ENCODE measurements at places on chromosomes 1 and 21.

GRCh38 chr1:27656157-27656893 is 15.7 kb downstream of the IFI6 start:
- DNase-seq = peak; percentile 49

DNA sequence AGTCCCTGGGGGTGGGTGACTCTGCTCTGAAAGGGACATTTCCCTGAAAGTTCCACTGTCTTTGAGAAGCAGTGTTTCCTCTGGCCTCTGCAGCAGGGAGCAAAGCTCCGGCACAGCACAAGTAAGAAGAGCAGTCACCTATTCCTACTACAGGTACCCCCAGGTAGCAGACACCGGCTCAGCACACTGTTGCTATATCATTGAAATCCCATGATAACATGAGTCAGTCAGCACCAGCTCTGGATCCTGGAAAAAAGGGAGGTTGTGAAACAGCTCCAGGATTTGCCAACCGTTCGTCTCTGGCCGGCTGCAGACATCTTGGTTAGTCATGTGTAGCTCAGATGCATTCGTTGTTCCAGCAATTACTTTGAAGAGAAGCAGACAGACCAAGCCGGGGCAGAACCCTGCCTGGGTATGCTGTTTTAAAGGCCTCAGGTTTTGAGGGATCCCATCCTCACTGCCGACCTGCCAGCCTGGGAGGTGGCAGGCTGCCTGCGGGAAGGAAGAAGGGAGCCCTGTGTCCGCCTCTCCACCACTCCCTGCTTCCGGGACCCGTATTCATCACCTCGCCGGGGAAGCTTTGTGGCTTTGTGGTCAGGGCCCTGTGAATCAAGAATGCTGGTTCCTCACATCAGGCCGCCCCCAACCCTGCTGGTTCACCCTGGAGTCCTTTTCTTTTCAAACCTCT is 139.2 kb downstream of the CLIC6 start:
- peak; percentile 75 for DNase-seq

GRCh38 chr1:92805216-92805615 is 20.3 kb upstream of the EVI5 start:
- DNase-seq = no peak

- peak; percentile 7 for DNase-seq
Measured at GRCh38 chr1:186272486-186272885, 102.6 kb downstream of the TPR start.

GRCh38 chr1:208557046-208557722 is 313.0 kb upstream of the PLXNA2 start:
- no peak for DNase-seq

- DNase-seq = no peak
Measured at GRCh38 chr1:234927971-234928640, 200.5 kb downstream of the TOMM20 start.

GRCh38 chr1:25902462-25902861 is 3.8 kb downstream of the STMN1 start:
- DNase-seq = no peak

GRCh38 chr1:3027611-3028371 is 6.5 kb downstream of the ACTRT2 start:
- DNase-seq = no peak

DNA sequence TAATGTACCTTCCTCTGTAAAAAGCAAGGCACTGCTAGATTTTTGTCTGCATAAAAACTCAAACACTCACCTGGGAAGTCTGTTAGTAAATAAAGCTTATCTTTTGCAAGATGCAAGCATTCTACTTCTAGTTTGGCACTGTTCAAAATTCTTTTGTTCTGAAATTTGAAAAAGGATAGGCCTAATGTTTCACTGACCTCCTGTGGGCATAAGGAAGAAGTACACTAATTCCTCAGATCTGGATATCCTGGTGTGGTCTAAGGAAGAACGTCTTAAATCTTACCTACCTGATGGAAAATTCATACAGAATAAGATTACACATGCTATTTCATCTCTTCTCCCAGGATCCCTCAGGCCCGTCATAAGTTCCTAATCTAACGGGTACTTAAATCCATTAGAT is 93.5 kb upstream of the CAMK1G start:
- no peak for DNase-seq

DNA sequence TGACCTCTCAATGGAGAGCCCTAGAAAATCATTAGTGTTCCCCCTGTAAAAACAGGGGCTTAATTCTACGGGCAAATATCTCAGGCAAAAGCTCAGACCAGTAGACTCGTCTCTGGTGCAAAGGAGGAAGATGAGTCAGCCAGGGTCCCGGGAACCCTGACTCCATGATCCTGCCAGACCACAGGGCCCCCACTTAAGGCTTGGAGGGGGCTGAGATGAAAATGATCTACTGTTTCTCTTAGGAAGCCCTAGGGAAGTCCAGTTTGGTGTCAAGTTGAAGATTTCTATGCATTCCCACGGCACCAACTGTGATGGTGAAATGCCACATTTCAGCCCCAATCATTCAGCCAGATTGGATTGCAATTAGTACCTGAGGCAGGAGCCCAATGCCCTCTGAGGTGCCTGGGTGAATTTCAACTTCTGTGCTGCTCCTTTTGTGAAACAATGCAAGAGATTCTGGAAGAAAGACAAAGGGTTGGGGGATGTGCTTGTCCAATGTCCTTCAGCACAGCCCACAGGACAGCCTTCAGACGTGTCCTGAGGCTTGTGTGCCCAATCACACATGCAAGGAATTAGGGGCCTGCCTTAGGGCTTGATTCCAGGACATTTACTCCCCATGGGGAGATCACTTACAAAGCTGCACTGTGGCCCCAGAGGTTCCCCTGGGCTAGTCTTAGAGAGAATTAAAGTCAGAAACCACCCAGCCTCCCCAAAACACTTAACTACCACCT is 18.1 kb downstream of the NAV1 start:
- peak; percentile 61 for DNase-seq

GRCh38 chr1:245583575-245584330 is 429.0 kb downstream of the KIF26B start:
- no peak for DNase-seq

DNA sequence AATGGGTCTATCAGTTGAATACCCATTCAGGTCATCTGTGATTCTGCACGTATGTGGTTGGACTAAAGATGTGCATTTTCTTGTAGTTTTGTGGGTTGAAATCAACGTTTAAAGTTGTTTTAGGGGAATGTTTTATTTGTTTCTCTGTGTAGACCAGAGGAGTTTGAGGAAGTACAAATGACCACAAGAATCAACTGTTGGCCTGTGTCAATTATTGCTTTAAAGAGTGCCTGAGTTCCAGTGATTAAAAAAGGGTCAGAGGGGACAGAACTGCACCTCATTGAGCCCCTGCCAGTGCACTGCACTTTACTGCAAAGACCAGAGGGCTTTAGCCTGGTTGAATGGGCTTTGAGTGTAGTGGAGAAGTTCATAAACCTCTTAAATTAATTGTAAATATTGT is 190.3 kb downstream of the VPS13D start:
- no peak for DNase-seq

DNA sequence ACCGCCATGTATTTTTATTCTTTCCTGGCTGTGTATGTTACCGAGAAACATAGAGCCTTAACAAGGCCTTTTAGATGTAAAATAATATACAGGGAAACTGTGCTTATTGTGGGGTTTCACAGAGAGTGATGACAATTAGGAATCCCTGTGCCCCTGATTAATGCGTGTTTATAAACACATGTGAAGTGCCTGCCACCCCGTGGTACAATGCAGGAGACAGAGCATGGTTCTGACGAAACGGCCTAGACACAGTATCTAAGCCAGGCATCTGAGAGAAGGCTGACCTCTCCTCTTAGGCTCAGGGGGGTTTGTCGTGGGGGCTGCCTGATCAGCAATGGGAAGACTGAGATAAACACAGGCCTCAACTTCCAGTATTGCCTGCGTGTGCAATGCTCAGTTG is 200.0 kb downstream of the AJAP1 start:
- DNase-seq = no peak

DNA sequence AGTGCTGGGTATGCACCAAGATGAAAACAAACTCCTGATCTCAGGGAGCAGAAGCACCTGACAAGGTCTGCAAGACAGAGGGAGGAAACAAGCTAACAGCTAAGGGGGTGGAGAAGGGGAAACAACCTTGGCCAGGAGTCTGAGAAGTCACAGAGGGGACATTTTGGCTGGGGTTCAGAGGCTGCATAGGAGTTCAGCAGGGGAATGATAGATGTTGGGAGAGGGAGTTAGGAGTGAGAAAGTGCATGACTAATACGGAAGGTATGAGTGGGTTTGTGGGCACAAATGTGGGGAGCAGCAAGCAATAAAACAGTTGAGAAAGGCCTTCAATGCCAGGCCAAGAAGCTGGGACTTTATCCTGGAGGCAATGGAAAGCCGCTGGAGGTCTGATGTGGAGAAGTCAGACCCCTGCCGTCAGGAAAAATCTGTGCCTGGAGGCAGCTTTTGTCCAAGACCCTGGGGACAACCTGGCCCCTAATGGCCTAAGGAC is 16.4 kb downstream of the EPHA2 start:
- peak; percentile 59 for DNase-seq
